ENCODE measurements at places on chromosomes 4 and X.

DNA sequence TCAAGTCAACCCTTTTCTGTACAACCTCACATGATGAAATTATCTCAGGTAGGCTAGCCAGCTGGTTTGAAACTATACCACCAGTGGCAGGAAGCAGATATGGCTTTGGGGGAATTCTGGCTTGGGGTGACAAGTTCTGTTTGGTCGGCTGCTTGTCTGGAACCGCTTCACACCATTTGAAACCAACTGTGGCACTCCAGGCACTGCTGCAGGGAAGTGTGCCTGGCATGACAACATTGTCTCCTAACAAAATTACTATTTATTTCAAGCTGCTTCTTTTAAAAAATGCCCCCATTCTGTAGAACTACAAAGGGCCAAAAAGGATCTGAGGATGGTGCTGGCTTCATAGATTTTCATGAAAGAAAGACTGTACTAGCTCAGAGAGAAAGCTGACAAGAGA lies 37.1 kb upstream of the GPM6B start:
- DNase-seq, result no peak

- no peak for DNase-seq
Measured at GRCh38 chr4:31655328-31655727, 935.2 kb downstream of the PCDH7 start.

GRCh38 chr4:48110452-48110978 lies 23.5 kb downstream of the TXK start:
- DNase-seq, result no peak

GRCh38 chr4:1285790-1286553 lies 3.7 kb upstream of the MAEA start:
- no peak for DNase-seq

GRCh38 chr4:66872661-66873060 lies 672.6 kb downstream of the CENPC start:
- DNase-seq, result no peak

DNA sequence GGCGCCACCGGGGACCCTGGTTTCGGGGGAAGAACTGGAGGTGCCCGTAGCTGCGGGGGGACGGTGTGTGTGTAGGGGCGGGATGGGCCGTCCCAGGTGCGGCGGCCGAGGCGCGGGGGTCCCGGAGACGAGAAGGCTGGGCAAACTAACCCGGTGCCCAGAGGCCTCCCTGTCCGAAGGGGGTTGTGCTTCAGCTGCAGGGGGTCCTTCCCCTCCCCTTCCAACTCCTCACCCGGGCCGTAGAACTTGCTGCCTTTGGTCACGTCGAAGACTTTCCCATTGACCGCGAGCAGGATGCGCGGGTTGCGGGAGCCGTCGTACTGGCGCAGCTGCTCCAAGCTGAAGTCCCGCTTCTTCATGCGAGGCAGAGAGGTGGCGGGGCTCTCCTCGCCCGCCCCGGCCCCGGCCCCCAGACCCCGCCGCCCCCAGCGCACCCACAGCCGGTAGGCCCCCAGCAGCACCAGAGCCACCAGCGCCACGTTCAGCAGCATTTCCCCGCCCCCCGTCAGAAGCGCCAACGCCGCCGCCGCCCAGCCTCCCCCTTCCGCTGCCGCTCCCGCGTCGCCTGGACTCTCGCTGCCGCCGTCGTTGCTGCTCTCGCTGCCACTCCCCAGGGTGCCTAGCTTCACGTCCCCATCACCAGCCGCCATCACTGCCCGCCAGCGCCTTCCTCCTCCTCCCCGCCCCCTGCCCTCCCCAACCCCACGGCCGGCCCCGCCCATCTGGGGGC lies at the start of gene PGRMC2:
PGRMC2 (minus strand) TSS at position 673 of the 730 bp plus-strand sequence; CDS start at position 650, 23 bp downstream.
- DNase-seq, result no peak

DNA sequence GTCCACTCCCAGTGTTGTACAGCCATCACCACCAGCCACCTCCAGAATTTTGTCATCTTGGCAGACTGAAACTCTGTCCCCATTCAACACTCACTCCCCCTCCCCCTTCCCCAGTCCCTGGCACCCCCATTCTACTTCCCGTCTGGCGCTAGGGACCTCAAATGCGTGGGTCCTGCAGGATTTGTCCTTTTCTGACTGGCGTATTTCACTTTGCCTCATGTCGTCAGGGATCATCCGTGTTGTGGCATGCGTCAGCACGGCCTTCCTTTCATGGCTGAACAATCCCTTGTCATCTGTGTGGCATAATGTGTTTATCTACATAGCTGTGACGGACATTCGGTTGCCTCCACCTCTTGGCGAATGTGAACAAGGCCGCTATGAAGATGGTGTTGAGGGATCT lies 5.5 kb downstream of the TADA2B start:
- DNase-seq, result no peak

DNA sequence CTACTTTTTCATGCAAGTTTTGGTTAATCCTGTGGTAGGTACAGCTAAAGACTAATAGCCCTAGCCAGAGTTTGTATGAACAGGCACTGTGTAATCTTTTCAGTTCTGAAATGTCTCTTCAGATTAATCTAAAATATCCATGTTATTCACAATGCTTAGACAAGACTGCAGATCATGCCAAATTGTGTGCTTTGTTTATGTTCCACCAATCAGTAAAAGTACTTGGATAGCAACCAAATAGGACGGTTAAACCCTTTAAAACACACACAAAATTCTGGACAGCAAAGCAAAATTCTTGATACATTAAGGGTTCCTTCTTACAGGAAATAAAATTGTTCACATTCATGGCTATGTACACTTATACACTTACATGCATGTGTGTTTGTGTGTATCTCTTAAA lies 139.1 kb downstream of the KLHL13 start:
- no peak for DNase-seq

- DNase-seq, result no peak
Measured at GRCh38 chr4:157564218-157564617, 343.7 kb downstream of the GRIA2 start.

- DNase-seq, result no peak
Measured at GRCh38 chrX:24169211-24169610, 19.7 kb downstream of the ZFX start.

- no peak for DNase-seq
Measured at GRCh38 chrX:25017667-25018247, 2.0 kb upstream of the ARX start.

DNA sequence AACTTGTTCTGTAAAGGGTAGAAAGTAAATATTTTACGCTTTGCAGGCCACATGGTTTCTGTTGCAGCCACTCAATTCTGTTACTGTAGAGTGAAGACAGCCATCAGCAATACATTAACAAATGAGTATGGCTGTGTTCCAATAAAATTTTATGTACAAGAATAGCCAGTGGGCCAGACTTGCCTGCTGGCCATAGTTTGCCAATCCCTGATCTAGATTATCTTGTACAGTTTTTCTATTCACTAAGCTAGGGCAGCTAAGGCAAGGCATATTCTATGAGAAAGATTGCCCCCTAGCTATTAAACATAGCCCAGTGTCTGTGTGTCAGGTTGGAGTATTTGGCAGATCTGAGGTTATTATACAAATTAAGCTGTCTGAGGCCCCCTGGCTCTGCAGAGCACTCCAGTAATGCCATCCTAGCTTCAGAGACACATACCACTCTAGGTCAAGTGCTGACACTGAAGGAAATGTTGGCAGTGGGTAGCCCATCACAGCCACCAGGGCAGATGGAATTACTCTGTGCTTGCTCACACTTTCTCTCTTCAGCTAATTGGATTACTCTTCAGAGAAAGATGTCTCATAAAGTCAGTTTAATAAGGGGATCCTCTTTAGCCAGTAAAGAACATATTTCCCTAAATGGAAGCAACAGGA lies 40.7 kb downstream of the MTTP start:
- DNase-seq, result no peak

Measured in NCI-H1930 (cell line).